Fibroblast of mammary gland (primary cell): ENCODE measurements at places on chromosomes 12 and 14.

GRCh38 chr12:26854031-26854390 lies 21.0 kb upstream of the ITPR2 start:
- DNase-seq, result no peak

DNA sequence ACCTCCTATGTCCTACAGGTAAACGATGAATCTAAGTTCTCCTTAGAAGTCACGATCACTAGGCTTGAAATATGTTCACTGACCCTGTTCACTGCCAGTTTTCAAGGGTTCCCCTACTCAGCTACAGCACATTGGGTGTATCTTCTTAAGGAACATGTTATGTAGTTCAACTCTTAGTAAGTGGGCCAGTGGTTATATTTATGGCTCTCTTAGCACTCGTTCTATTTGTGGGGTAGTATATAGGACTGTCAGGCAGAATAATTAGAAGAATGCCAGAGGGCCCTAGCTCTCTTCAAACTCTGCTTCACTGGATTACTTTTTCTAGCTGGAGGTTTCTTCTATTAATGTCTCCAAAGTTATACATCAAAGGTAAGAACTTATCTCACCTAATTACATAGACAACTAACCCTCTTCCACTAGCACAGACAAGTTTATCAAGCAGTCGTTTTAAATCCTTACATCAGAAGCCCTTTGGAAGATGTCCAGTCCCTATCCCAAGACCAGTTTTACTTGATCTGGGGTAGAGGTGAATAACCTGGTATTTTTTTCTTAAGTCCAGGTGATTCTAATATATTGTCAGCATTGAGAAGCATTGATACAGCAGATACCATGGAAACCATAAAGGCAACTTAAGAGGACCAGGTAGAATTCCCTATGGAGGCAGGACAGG lies 39.6 kb downstream of the ZFYVE26 start:
- no peak for DNase-seq

GRCh38 chr12:123839826-123840225 lies 77.7 kb downstream of the DNAH10 start:
- no peak for DNase-seq

DNA sequence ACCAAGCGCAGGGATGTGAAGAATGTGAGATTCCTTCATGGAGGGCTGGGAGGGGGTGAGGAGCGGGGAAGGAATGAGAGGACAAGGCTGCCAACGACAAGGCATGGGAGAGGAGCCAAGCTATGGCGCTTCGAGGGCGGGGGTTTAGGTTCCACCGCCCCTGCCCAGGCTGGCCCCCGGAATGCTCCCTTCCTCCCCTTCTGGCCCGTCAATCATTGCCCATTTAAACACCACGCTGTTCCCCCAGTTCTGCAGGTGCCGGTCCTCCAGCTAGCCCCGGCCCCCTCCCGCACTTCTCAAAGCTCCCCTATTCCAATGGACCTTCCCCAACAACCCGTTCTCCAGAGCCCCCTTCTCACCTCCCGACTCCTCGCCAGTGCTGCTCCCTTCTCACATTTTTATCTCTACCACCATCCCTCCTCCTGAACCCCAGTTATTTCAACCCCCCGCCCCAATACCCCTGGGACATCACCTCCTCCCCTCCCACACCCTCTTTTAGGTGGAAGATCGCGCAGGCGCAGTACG lies 428 bp downstream of the RNF41 start:
- DNase-seq, result peak; percentile 60

- no peak for DNase-seq
Measured at GRCh38 chr14:100904307-100905087, 975 bp upstream of the RTL1 start.

DNA sequence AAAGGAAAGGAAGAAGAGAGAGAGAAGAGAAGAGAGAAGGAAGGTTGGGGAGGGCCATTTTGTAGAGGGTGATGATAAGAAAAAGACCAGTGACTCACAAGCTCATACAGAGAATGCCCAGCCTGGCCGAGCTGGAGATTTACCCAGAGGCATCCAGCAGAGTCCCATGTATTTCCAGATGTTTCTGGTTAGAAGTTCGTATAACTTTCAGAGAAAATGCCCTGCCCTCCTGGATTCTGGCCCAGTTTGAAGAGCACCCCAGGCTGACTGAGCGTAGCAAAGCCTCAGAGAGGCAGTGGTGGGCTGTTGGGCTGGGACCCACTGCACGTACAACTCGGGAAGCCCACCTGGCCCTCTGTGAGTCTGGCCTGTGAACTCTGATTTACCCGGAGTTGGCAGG lies 221.8 kb downstream of the SLC41A2 start:
- peak; percentile 91 for DNase-seq

- no peak for DNase-seq
Measured at GRCh38 chr12:5273709-5274108, 158.2 kb upstream of the NTF3 start.

DNA sequence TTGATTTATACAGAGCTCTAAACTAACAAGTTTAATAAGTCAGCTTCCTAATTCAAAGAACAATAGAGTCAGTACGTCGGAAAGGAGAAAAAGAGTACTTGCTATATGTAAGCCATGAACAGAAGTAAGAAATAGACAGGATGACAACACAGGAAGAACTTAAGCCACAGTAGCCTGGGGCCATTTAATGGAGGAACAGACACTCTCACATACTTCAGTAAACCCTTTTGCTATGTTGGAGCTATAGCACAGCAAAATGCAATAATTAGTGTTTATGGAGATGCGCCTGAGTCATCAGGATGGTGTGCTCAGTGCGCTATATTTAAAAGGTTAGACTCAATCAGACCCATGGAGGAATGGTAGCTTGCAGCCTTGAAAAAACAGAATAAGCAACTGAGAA lies 61.0 kb downstream of the SRGAP1 start:
- DNase-seq, result no peak

- no peak for DNase-seq
Measured at GRCh38 chr12:75842090-75842489, 189.5 kb downstream of the PHLDA1 start.

- peak; percentile 94 for DNase-seq
Measured at GRCh38 chr12:124940393-124941169, 26.1 kb upstream of the UBC start.

DNA sequence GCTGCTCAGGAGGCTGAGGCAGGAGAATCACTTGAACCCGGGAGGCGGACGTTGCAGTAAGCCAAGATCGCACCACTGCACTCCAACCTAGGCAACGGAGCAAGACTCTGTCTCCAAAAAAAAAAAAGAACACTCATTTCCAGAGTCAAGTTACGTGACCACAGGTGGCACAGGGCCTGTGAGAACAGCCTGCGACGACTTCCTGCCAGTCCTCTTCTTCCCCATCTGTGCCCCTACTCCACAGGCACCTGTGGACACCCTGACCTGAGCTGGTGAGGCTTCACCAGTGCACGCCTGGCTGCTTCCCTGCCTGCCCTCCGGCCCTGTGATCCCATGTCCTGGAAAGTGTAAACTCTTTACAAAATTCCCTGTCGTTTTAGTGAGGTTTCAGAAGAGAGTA lies 77.7 kb downstream of the PPP2R5C start:
- no peak for DNase-seq

GRCh38 chr12:125902991-125903390 lies 837.8 kb downstream of the AACS start:
- no peak for DNase-seq

DNA sequence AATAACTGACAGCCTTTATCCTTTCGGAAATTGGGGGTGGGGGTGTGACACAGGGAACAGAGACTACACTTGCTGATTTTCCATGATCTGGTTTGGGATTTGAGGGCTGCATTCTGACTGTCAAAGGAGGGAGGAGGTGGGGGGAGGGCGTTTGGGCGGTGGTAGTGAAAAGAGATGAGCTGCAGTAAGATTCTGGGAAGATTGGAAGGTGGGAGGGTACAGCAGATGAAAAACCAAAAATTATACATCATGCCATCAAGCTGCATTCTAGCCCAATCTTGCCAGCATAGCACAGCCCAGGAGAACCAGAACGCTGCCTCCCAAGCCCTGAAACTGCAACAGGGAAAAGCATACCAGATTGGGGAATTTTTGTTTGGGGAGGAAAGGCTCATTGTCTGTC lies 2.4 kb downstream of the RND1 start:
- no peak for DNase-seq

DNA sequence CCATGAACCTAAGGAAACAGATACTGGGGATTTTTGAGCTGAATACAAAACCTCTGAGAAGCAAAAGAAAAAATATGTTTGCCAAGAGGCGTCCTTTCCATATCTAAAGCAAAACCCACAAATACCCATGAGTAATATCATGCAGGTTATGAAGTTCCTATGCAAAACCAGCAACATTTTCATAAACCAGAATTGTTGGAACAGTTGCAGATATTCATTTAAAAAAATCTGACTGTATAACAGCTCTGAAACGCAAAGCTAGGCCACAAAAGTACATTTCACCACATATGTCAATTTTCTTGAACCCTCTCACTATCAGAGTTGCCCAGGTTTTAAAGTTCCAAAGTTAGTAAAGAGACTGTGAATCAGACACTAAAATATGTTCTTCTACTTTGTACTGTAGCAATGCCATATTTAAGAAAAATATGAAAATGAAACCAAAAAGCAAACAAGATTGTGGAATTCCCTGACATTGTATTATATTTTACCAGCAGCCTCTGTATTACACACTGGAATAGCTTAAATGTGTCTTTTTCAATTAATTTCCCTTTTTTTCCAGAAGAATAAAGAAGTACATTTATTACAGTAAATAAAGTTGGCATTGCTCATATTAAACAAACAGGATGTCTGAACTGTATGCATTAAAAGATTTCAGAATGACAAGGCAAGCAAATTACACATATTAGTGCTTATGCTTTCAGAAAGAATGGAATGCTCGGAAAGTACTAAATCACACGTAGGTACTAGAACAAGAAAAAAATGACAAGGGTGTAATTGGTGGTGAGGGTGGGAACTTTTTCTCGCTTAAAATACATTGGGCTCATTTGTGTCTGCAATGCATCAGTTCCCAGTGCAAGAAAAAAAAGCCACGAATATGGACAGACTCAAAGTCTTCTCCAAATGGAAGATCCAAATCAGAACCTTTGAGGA lies 33.6 kb upstream of the HIF1A start:
- peak; percentile 65 for DNase-seq

GRCh38 chr12:79409562-79409961 lies 281.2 kb downstream of the PAWR start:
- DNase-seq, result peak; percentile 58

DNA sequence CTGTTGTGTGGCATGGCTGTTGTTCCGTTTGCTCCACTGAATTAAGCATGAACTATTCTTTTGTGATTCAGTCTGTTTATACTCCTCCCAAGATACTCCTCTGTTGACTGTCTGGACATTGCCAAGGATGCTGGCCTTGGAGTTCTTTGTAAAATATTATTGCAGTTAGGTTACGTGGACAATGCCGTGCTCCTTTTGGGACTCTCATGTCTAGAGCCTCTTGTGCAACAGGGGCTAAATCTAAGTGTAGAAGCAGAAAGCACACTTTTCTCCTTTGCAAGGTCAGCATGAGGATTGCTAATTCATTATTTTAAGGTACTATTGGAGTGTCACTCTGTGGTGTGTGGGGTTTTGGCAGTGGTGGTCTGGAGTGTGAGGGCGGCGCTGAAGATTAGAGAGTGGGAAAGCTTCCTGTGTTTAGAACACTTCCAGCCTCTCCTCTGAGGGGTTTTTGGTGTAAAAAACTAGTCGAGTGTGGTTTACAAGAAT lies 125.4 kb downstream of the SAMD4A start:
- peak; percentile 43 for DNase-seq

DNA sequence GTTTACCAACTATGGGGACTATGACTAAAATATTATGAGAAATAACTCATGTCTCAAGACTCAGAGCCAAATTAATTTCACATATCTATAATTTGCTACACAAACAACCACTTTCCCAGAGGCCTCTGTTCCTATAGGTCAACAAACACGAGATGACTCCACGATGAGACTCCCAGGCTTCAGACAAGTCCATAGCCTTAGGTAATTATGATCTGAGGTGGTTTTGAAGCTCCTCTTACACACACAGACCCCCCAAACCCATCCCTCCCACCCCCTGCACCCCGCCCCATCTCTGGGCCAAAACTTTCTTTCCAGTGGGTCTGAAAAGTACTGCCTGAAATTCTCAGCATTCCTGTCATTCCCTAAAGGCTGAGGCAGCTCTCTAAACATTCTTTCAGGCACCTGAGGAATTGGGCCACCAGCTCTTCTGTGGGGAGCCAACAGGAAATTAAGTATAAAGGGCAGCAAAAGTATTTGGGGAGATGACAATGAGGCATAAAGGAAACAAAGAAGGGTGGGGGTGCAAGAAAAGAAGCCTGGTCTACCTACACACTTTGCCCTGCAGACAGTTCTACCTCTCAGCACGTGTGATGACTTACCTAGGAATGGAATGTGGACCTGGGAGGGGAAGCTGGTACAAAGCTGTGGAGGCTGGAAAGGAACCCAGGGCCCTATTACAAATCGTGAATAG lies 143.6 kb downstream of the PAWR start:
- DNase-seq, result peak; percentile 20

DNA sequence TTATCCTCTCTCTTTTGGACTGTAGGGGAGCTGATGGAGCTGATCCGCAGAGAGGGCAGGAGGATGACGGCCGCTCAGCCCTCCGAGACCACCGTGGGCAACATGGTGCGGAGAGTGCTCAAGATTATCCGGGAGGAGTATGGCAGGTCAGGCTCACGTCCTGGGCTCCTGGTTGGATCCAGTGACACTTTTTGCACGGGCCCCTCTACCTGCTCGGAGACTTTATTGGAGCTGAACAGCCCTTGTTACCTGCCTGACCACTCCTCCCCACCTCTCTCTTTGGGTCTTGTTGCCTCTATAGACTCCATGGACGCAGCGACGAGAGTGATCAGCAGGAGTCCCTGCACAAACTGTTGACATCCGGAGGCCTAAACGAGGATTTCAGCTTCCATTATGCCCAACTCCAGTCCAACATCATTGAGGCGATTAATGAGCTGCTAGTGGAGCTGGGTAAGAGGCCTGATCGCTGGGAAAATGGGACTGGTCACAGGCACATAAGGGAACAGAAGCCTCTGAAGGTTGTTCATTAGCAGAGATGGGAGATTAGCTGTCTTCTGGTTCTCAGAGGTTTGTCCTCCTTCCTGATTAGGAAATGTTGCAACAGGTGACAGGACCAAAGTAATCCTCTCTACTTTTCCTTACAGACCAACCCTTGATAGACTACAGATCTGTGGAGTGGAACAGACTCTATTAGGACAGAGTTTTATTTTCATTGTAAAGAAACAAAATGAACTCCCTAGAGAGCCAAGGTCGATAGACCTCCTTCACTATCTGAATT lies 718 bp downstream of the EIF2B2 start:
- DNase-seq, result no peak

DNA sequence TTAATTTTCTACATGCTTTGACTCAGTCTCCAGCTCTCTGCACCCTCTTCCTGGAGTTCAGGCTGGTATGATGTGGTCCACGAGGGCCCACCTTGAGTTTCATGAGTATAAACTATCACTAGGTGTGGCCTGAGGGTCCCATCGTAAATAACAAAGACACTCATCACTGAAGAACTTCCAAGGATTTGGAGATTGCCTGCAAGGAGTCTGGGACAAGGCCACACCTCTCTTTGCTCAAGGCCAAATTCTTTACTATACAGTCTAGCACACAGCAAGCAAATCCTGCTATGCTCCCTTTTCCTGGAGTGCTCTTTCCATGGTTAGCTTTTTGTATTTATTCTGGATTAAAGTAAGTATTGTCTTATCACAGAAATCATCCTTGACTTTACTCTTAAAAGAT lies 271.9 kb downstream of the SLC16A7 start:
- DNase-seq, result no peak

- DNase-seq, result no peak
Measured at GRCh38 chr14:93059917-93060545, 55.7 kb downstream of the ITPK1 start.
